ENCODE measurements at places on chromosomes 1 and 21. TPM values are rescaled to one million over a fixed set of nuclear protein-coding genes. Genes with fewer than 3 reads are reported as not detected.

F13B gene
- total RNA-seq: not detected

- no peak overlapping the region for H3K27ac ChIP-seq
- DNase-seq: no peak
- no peaks in the 10 kb centered on the region for H3K27me3 ChIP-seq
- no peaks in the 10 kb centered on the region for H3K4me1 ChIP-seq
- H3K36me3 ChIP-seq: no peaks in the 10 kb centered on the region
These were observed 11.1 kb downstream of the LRRC3 start for GRCh38 chr21:44466351-44466954.

- DNase-seq: no peak
- H3K4me1 ChIP-seq: peaks cover 26% of the 10 kb centered on the region
- H3K36me3 ChIP-seq: no peaks in the 10 kb centered on the region
- H3K27me3 ChIP-seq: no peaks in the 10 kb centered on the region
- H3K4me3 ChIP-seq: no peak overlapping the region
These were observed 37.0 kb downstream of the SLC9A1 start for GRCh38 chr1:27117733-27118439.

DNA sequence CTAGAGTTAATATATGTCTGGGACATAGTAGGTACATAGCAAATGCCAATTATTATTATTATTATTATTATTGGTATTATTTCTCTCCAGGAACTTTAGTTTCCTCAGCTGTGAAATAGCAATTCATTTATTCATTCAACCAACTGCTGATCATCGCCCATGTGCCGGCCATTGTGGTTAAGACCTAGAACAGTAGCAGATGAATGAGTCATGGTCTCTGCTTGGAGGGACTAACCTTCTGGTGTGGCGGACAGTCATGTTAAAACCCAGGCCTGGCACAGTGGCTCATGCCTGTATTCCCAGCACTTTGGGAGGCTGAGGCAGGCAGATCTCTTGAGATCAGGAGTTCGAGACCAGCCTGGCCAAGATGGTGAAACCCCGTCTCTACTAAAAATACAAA lies 23.8 kb upstream of the LDLRAP1 start:
- H3K36me3 ChIP-seq: no peaks in the 10 kb centered on the region
- no peak overlapping the region for H3K27ac ChIP-seq
- H3K4me3 ChIP-seq: no peak overlapping the region
- DNase-seq: no peak

TOMM20 gene
- total RNA-seq: 115 TPM

GRCh38 chr1:114314098-114314497 lies 160.4 kb upstream of the SYT6 start:
- H3K27me3 ChIP-seq: no peaks in the 10 kb centered on the region
- no peak for DNase-seq

GRCh38 chr1:199733125-199733524 lies 294.4 kb upstream of the NR5A2 start:
- no peaks in the 10 kb centered on the region for H3K36me3 ChIP-seq
- H3K27ac ChIP-seq: no peak overlapping the region
- no peak for DNase-seq
- H3K27me3 ChIP-seq: peaks cover under 1% of the 10 kb centered on the region
- no peaks in the 10 kb centered on the region for H3K4me1 ChIP-seq
- H3K4me3 ChIP-seq: no peak overlapping the region

NTMT2 gene
- total RNA-seq: not detected

NUP210L gene
- total RNA-seq: 0.18 TPM

ANXA9 gene
- total RNA-seq: not detected

DNA sequence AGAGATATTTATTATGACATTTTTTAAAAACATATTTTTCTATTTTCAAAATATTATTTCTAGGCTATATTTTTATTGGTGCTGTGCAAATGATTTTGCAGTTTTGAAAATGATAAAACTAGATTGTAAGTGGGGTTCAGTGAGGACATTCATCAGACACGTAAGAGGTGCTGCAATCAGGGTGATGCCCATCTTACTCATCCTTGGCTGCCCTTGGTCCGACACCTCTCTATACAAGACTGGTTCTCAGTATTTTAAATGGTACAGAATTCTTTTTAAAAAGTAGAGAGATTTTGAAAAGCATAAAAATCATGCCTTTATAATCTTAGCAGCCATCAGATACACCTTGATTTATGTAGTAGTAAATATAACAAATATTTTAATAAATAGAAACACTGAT lies 24.0 kb downstream of the HENMT1 start:
- H3K27me3 ChIP-seq: no peaks in the 10 kb centered on the region
- H3K27ac ChIP-seq: no peak overlapping the region
- peaks cover 7% of the 10 kb centered on the region for H3K4me1 ChIP-seq
- no peaks in the 10 kb centered on the region for H3K36me3 ChIP-seq

ADORA1 gene
- not detected for total RNA-seq

DNA sequence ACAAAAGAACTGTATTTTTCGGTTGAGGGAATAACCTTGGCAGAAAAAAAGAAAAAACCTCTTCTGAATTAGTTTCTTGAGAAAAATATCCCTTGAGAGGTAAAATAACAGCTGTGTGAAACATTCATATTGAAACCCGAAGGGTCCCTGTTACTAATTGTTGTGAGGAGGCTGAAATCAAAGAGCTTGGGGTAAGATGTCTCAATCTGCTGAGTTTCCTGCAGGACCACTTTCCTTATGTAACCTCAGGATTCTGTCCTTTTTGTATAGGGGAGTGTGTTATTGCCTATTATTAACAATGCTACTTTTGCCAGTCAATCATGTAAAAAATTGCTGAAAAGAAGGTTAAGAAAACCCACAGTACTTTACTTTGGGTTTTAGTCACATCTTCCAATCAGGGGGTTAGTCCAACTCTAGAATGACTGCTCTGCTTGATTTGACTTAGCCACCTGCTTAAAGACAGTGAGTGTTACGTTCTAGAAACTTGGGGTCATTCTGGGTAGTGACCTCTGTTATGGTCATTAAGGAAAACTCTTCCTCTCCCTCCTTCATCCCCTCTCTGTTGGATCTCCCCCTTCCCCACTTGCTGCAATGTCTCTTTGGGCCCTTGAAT lies 138.8 kb downstream of the GIPC2 start:
- no peak overlapping the region for H3K4me3 ChIP-seq
- H3K27ac ChIP-seq: no peak overlapping the region
- no peaks in the 10 kb centered on the region for H3K36me3 ChIP-seq
- no peak for DNase-seq
- H3K27me3 ChIP-seq: no peaks in the 10 kb centered on the region

GUCA2A gene
- not detected for total RNA-seq

Data from T-cell (primary cell).